ENCODE measurements at places on chromosomes 7 and 10.

GRCh38 chr7:48473205-48473865 lies 302.1 kb downstream of the ABCA13 start:
- no peak for DNase-seq

DNA sequence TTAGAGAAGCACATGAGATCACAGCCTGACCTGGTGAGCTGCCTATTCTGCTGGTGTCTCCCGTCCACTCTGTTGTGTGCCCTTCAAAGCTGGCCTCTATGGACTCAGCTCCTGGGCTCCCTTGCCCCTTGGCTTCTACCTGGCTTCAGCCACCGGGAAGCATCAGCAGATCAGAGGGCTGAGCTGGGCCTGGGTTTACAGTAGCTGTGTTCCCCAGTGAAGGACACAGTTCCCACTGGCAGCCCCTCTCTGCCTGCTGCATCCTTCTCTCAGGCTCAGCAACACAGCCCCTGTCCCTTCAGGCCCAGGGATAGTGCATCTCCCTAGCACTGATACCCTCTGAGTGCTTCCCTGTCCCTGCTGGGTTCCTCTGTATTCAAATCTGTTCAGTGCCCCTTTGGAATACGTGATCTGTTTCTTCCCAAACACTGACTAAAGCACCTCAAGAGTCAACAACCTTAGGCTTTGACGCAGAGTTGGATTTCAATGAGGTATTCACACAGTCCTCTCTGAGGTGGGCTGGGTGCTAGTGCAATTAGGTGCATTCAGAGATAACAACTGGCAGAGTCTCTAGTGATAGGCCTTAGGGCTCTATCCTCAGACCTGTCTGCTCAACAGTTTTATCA lies 109.8 kb downstream of the GRID1 start:
- DNase-seq = no peak

- no peak for DNase-seq
Measured at GRCh38 chr7:69663911-69664832, 65.9 kb downstream of the AUTS2 start.

GRCh38 chr10:96639899-96640298 lies 53.1 kb upstream of the TM9SF3 start:
- DNase-seq = no peak

DNA sequence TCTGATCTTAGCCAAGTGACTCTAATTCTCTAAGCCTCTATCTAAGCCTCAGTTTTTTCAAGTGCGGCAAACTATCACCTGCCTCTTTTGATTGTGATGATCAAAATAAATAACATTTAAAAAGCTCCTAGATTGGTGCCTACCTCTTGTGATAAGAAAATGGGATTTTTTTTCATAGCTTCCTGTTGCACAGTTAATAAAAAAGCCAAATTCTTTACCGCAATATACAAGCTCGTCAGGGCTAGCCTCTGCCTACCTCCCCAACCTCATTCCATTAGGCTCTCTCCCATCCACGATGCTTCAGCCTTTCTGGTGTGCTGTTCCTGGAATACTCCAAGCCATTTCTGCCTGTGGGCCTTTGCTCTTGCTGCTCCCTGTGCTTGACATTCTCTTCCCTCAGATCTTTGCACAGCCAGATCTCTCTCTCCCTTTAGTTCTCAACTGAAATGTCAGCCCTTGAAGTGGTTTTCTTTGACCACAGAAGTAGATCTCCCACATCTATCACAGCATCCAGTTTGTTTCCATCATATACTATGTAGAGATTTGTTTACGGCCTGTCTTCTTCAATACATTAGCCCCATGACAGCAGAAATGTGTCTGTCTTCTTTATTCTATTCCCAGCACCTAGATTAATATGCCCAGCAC lies 48.8 kb downstream of the SFR1 start:
- no peak for DNase-seq

DNA sequence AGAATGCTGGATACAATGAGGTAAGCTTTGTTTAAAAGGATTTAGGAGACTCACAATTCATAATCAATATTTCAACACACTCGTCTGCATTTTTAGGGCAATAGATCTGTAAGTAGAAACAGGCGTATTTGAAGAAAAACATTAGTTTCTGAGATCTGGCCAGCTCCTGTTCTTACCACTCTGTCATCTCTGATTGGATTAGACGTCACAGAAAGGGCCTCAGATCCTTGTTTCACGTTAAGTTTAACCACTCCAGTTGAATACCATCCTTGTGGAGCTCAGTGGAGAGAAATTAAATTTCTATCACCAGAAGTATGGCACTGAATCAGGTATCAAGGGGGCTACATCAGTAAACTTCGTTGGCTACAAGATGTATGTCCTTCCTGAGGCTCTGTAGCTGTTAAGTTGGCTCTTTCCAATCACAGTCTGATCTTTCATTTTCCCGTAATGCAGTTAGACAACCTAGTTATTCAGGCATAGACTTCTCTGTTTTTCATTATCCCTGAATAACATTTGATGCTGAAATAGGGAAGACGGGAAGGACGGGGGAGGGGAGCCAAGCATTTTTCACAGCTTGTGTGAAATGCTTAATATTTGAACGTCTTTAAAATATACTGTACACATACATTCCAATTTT lies 659.2 kb upstream of the GALNT17 start:
- no peak for DNase-seq

GRCh38 chr10:3995302-3996210 lies 210.5 kb upstream of the KLF6 start:
- peak; percentile 73 for DNase-seq

- DNase-seq = no peak
Measured at GRCh38 chr7:155222061-155222460, 75.6 kb upstream of the INSIG1 start.

GRCh38 chr10:78162853-78163252 lies 129.2 kb downstream of the RPS24 start:
- DNase-seq = peak; percentile 7

GRCh38 chr10:126391192-126391885 lies 3.1 kb upstream of the ADAM12 start:
- no peak for DNase-seq

DNA sequence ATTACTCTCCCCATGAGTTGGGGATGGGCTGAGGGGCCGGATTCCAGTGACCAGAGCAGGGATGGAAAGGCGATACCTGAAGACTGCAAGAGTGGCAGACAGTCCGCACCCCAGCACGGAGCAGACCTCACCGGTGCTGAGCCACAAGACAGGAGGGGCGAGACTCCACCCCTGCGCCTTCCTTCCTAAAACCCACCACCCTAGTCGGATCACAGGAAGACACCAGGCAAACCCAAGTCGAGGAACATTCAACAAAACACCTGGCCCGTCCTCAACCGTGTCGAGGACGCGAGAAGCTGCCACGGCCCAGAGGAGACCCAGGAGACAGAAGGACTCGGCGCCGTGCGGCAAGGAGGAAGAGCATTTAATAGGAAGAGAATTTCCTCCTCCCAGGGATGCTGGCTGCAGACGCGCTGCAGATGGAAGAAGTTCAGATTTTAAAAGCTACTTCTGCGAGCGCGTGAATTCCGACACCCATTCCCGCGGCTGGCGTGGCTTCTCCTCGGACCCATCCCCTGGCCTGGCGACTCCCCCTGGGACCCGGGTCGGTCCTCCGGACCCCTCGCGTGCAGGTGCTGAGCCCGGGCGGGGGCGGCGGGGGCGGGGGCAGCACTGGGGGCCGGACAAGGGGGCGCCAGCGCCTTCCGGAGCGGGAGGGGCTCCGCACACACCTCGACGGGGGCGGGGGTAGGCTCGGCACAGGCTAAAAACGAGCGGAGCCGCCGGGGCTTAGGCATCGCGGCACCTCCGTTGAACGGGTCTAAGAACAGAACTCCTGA lies 563 bp upstream of the UTF1 start:
- DNase-seq = no peak

GRCh38 chr7:98213296-98213887 lies 2.2 kb downstream of the BHLHA15 start:
- no peak for DNase-seq

- peak; percentile 98 for DNase-seq
Measured at GRCh38 chr7:77409739-77410547, 6.2 kb downstream of the GSAP start.

DNA sequence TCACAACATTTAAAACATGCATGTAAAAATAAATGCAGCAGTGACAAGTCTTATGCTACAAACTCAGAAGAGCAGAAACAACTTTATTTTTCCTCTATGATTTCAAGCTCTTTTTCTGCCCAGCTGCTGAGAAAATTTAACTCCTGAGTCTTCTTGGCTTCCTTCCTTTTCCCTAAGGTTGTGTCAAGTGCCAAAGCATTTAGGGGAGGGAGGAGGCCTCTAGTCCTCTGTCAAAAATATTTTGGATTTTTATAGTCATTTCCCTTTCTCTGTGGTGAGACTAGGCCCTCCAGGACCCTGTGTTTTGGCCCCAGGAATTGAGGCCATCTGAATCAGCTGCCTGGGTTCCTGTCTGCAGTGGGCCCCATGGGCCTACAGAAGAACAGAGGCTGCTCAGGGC lies 11.0 kb upstream of the PILRB start:
- DNase-seq = no peak

DNA sequence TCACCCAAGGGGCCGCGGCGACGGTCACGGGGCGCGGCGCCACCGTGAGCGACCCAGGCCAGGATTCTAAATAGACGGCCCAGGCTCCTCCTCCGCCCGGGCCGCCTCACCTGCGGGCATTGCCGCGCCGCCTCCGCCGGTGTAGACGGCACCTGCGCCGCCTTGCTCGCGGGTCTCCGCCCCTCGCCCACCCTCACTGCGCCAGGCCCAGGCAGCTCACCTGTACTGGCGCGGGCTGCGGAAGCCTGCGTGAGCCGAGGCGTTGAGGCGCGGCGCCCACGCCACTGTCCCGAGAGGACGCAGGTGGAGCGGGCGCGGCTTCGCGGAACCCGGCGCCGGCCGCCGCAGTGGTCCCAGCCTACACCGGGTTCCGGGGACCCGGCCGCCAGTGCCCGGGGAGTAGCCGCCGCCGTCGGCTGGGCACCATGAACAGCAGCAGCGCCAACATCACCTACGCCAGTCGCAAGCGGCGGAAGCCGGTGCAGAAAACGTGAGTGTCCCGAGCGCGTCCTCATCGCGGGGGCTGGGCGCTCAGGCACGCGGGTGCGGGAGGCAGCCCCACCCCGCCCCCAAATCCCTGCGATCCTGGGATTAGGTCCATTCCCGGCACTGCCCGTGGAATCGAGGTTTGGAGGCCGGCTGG lies 509 bp downstream of the AHR start:
- no peak for DNase-seq

DNA sequence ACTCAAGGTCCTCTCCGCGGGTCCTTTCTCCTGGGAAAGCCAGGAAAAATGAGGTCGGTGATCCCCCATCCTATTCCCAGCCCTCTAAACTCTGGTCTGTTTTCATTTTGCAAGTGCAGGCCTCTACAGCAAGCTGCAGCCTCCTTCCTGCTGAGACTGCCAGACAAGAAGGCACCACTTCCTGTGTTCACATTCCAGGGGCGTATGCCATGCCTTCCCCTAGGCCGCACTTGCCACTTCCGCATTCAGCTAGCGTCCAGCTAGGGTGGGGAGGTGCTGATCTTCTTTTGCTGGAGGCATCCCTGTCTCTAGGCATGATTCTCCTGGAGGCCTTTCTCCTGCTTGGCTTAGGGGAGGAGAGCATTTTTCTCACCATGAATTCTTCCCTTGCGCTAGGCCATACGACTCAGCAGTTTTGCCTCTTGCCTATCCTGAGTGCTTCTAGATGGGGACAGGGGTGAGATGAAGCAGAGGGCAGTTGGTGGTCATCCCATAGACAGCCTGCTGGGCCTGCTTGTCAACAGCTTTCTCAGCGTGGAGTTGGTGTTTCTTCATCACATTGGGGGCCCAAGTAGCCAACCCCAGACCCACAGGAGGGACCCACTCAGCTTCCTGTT lies 328.9 kb downstream of the RPS24 start:
- no peak for DNase-seq

GRCh38 chr10:13883636-13884444 lies 297.1 kb downstream of the PRPF18 start:
- DNase-seq = no peak

DNA sequence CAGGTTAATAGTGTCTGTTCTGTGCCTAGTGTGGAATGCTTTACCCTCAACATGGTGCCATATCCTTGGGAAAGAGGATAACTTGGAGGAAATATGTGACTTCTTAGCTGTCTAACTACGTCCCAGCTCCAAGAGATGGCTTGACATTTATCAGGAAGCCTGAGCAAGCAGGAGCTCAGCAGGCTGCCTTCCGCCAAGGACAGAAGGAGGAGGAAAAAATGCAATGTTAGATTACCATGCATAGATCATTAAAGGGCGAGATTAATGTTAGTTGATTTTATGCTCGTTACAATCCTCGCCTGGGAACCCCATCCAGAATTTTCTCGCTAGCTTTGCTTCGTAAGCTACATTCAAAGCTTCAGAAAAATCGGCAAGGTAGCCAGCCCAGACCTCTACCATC lies 97.8 kb downstream of the GFRA1 start:
- DNase-seq = no peak

DNA sequence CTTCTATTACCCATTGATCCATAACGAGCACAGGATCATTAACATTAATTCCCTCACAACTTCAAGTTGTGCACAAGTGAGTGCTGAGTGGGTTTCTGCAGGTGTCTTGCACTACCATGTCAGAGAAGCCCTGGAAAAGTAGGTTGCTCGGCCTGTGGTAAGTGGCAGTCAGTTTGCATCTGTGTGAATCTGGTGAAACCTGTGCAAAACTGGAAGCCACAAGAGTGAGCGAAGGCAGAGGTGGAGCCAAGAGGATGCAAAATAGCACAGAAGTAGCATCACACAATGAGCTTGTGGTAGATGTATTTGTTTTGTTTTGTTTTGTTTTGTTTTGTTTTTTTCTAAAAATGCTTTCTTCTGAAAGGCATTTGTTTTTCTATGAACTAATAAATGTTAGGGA lies 181.5 kb downstream of the THSD7A start:
- DNase-seq = no peak

DNA sequence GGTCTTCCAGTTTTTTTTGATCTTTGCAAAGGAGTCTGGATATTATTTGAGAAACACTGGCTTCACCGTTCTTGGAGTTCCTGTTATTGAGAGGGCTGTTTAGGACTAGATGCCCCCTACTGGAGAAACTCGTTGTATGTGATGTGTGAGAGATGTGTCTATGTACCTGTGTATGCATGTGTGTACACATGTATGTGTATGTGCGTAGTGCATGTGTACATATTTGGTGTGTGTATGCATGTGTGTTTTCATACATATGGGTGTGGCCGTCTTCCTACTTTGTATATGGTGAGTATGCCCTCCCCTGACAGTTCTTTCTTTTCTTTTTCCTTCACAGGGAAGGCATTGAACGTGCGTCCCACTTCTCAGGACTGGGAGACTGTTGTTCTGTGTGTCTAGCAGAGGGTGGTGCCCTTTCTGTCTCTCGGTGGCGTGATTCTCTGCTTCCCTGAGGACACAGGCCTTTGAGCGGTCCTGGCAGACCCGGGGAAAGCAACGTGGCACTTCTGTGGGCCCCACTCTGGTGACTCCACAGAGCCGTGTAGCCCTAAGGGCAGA lies 3.0 kb upstream of the CALHM3 start:
- peak; percentile 71 for DNase-seq

DNA sequence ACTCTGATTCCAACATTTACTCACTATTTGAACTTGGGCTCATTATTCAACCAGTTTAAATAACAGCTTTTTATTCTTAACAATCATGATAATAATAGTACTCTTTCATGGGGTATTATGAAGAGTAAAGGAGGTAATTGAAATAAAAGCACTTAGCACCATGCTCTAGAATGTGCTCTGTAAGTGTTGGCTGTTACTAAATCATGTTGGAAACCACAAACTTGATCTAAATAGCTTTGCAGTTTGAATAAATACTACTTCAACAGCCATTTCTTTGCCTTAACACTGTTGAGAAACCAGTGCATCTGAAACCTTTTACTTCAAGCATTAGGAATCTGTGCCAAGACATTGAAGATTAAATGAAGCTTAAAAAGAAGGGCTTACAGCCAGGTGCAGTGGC lies 7.9 kb upstream of the UPF2 start:
- DNase-seq = no peak

- DNase-seq = peak; percentile 55
Measured at GRCh38 chr10:117175901-117176534, 21.3 kb upstream of the KCNK18 start.
